ENCODE measurements at places on chromosomes 2 and 18. TPM values are rescaled to one million over a fixed set of nuclear protein-coding genes. Genes with fewer than 3 reads are reported as not detected.

The THSD7B gene
- not detected for total RNA-seq

DNA sequence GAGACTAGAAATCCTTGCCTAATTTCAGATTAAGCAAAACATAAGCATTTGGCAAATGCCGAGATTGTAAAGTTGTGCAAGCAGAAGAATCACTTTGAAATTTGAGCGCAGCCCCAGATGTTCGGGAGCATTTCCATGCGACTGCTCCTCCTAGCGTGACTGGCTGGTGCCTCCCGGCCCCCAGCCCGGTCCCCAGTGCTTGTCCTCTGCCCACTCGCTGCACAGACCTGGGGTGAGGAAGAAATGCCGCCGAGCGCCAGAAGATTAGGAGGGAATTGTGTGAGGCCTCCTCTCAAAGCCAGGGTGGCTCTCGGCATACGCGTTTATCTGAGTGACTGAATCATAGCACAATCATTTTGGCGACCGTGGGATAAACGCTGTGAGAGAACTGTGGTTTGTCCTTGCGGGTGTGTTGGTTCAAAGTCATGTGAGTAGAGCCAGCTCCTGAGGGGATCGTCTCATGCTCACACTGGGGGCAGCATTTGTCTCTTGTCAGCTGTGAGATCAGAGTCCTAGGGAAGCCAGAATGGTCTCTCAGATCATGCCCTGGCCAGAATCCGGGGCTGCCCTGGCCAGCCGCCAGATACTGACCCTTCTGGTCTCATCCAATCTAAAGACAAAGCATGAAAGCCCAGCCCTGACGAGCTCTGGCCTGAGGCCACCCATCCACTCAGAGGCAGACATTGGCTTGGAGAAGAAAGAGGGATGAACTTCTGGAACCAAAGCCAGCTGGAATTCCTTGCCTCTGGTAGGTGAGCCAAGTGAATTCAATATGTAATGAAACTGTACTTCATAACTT is 189.3 kb downstream of the SH3RF3 start:
- no peak for DNase-seq
- no peaks in the 10 kb centered on the region for H3K36me3 ChIP-seq
- H3K27ac ChIP-seq, result no peak overlapping the region

DNA sequence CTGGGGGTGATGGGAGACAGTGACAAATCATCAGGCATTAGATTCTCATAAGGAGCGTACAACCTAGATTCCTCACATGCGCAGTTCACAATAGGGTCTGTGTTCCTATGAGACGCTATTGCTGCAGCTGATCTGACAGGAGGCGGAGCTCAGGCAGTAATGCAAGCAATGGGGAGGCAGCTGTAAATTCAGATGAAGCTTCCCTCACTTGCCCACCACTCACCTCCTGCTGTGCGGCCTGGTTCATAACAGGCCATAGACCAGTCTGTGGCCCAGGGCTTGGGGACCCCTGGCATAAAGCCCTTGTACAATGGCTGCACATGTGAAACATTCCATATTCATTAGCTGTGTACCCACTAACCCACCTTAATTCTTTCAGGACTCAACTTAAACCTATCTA is 18.0 kb downstream of the NMUR1 start:
- H3K36me3 ChIP-seq, result no peaks in the 10 kb centered on the region
- H3K4me3 ChIP-seq, result no peak overlapping the region
- no peaks in the 10 kb centered on the region for H3K27me3 ChIP-seq
- no peak overlapping the region for H3K27ac ChIP-seq
- H3K4me1 ChIP-seq, result peaks cover 12% of the 10 kb centered on the region
- DNase-seq, result no peak

GRCh38 chr2:156589381-156590079 is 153.4 kb downstream of the GPD2 start:
- H3K27ac ChIP-seq, result no peak overlapping the region
- DNase-seq, result peak; percentile 19
- H3K4me3 ChIP-seq, result no peak overlapping the region
- peaks cover under 1% of the 10 kb centered on the region for H3K36me3 ChIP-seq

DNA sequence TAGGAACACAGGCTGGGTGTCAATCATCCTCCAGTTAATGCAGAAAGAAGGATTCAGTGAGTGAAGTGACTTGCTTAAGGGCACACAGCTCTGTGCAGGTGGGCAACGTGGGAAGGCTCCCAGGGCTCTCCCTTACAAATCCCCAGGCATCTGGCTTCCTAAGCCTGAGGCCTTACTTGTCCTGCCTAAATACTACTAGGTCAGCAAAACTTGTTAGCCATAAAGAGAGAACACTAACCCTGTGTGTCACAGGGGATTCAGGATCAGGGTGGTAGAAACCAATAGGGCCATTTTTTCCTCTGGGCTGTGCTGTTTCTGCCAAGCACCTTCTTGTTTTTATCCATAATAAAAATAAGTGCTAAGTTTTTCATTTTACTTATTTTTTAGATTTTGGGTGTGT is 55.0 kb downstream of the GATA6 start:
- H3K27me3 ChIP-seq, result no peaks in the 10 kb centered on the region
- no peak overlapping the region for H3K4me3 ChIP-seq
- DNase-seq, result no peak
- H3K4me1 ChIP-seq, result no peaks in the 10 kb centered on the region

DNA sequence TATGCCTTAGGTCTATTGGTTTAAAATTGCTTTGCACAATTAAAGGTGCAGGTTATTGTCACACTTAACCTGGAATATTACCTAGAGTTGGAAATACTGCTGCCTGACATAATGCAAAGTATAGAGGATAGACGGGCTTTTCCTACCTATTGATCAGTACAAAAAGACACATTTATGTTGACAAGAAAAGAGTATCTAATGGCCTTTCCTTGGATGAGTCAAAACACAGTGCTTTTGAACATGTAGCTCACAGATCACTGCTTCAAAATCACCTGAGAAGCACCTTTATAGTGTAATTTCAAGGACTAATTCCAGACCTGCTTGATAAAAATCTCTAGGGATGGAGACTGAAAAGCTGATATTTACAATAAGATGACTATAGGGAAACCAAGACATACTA is 262.8 kb downstream of the DCC start:
- no peak overlapping the region for H3K27ac ChIP-seq
- DNase-seq, result no peak
- no peaks in the 10 kb centered on the region for H3K4me1 ChIP-seq
- no peak overlapping the region for H3K4me3 ChIP-seq

GRCh38 chr2:19139386-19139785 is 219.0 kb downstream of the OSR1 start:
- no peak for DNase-seq
- no peak overlapping the region for H3K27ac ChIP-seq
- no peaks in the 10 kb centered on the region for H3K27me3 ChIP-seq
- H3K36me3 ChIP-seq, result no peaks in the 10 kb centered on the region
- no peak overlapping the region for H3K4me3 ChIP-seq
- no peaks in the 10 kb centered on the region for H3K4me1 ChIP-seq

All from CD4-positive, alpha-beta T cell (primary cell).